ENCODE measurements at places on chromosomes 2 and 18.

DNA sequence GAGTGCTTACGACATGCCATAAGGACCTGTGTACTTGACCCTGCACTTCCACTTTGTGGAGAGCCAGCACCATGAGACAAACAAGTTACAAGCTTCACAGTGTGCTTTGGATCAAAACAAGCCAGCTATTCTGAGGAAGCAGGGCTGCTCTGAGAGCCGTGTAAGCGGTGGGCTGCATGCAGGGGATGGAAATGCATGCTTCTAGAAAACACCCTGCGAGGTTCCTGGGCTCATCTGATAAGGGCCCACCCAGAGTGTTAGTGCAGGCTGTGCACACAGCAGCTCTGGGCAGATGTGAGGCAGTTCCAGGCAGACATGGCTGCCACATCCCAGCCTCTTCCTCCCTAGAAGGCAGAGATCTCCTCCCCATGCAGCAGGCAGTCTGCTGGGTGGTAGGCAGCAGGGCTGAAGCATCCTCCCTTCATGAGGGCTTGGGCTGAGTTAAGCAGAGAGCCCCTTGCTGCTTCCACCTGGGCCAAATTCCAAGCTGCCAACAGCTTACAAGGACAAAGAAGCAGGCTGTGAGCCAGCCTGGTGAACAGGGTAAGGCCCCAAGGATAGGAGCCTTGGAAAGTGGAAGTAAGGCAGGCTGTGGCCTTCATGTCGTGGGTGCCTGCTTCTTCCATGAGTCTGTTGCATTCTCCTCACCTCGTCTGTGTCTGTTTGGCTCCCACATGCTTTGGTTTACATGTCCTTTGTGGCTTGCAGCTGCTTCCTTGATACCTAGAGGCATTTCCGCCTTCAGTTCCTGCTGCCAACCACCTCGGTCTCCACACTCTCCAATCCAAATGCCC lies 7.7 kb downstream of the PSD4 start:
- DNase-seq: no peak

DNA sequence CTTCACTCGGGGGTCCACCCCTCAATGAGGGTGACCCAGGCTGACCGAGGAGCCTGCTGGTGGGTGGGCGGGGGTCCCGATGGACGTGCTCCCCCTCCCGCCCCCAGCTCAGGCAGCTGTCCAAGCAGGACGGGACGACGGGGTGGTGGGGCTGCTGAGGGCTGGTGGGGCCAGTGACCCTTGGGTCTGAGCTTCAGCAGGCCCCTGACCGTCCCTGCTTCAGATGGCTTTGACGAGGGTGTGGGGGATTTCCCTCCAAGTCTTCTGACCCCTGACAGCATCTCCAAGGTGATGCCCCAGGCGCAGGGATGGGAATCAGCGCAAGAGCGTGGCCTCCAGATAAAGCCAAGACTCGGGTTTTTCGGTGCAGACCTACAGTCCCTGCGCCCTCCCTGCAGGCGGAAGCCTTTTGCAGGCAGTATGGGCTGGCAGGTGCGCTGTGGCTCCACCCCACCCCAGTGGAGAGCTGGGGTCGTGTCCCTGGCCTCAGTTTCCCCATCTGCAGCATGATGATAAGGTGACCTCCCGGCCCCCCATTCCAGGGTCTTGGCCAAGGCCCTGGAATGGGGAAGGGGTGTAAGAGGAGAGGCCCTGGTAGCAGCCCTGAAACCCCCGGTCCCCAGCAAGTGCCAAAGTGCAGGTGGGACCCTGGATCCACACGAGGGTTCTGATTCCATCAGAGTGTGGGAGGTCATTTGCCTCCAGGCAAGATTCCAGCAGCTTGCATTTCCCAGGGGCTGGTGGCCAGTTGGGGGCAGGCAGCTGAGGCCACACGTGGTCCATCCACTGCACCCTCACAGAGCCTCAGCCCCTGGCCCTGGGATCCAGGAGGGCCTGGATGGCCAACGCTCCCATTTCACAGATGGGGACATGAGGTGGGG lies 8.7 kb downstream of the CROCC2 start:
- no peak for DNase-seq

DNA sequence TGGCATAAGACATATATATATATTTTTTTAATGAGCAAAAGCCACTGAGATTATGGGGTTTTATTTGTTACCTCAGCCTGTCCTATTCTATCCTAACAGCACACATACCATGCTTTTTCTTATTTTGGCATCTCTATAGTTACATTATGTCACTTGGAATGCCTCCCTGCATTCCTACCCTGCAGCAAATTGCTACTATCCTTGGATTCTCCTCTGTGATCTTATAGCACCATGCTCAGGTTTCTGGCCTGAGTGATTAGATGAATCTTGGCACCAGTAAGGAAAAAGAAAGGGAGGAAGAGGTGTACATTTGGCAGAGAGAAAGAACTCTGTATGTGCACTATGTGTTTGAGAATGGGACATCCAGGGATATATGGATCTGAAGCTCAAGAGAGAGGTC lies 86.3 kb upstream of the PELI1 start:
- no peak for DNase-seq

GRCh38 chr2:138658187-138658894 lies 121.8 kb downstream of the NXPH2 start:
- no peak for DNase-seq

- DNase-seq: no peak
These were observed 60.5 kb downstream of the HK2 start for GRCh38 chr2:74894272-74894981.

- DNase-seq: no peak
These were observed 108.1 kb downstream of the LYPD6 start for GRCh38 chr2:149438330-149438960.

- no peak for DNase-seq
These were observed 176.1 kb upstream of the KLF7 start for GRCh38 chr2:207341804-207342203.

DNA sequence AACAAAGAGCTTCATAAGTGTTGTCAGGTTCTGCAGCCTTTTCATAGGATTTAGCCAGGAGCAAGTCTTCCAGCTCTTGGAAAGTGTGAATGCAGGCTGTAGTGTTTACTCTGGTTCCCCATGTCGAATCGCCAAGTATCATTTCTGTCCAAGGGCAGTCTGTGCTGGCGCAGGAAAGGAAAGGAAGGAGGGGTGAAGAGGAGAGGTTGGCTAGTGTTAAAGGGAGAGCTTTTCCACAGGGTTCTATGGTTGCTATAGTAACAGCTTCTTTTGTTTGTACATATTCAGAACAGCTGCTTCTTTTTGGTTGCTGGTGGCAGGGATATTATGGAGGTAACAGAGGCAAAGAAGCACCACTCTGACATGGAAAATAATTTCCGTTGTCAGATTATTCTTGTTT lies 69.9 kb downstream of the KCNH7 start:
- no peak for DNase-seq

- no peak for DNase-seq
These were observed 6.9 kb downstream of the ACTR3 start for GRCh38 chr2:113896791-113897190.

GRCh38 chr2:128498086-128498485 lies 179.4 kb upstream of the HS6ST1 start:
- no peak for DNase-seq

DNA sequence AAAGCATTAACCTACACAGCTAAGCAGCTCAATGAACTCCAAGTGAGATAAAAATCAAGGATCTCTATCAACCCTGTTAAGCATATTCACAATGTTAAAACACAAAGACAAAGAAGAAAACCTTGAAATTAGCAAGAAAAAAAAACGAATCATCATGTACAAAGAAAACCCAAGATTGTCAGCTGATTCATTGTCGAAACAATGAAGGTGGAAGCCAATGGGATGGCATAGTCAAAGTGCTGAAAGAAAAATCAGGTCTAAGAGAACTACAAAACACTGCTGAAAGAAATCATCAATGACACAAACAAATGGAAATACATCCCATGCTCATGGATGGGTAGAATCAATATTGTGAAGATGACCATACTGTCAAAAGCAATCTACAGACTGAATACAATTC lies 32.5 kb downstream of the NMS start:
- DNase-seq: no peak

- DNase-seq: no peak
These were observed 11.0 kb upstream of the TXNDC2 start for GRCh38 chr18:9874728-9875127.

DNA sequence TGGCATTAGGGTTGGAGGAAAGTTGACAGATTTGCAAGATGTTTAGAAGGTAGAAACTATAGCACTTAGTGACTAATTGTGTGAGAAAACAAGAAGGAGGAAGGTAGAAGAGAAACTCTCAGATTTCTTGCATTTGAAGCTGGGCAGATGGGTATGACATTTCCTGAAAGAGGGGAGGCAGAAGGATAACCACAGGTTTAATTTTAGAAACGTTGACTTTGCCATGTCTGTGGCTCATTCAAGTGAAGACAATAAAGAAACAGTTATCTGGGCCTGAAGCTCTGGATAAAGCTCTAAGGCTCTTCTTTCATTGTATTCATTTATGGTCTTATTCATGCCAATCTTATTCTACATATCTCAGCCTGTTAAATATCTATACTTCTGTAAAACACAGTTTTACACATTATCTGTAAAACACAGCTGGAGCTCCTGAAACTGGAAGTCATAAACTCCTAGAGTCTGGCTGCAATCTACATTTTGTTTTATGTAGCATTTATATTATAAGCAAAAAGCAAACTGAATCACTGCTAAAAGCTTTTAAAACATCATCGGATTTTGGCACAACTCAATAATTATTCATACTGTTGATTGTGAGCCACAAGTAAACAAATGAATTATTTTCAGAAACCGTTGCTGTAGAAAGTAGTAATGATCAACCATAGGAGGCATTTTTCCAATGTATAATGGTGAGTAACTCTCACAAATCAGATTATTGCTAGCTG lies 138.5 kb downstream of the RIT2 start:
- no peak for DNase-seq

DNA sequence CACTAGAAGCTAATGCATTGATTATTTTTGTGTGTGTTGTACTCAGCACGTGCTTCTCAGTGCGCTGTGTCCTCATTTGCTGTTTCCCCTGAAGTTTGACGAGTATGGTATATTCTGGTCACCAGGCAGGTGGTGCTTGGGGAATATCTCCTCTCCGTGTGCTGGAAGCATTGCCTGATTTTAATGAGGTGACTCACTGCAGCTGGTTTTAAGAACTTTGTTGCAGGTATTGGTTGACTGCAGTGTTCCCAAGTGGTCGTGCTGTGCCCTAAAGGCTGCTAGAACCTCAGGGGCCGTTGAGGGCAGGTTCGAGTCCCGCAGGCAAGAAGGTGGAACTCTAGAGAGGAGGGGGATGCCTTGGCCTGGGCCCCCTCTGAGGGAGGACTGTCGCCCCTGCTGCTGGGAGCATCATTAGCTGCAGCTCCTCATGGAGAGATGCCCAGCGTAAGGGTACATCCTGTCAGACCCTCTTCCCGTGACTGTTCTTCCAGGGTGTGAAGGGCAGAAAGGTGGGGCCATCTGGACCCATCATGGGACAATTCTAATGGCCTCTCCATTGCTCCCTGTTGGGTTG lies 82.6 kb downstream of the AGAP1 start:
- DNase-seq: no peak

DNA sequence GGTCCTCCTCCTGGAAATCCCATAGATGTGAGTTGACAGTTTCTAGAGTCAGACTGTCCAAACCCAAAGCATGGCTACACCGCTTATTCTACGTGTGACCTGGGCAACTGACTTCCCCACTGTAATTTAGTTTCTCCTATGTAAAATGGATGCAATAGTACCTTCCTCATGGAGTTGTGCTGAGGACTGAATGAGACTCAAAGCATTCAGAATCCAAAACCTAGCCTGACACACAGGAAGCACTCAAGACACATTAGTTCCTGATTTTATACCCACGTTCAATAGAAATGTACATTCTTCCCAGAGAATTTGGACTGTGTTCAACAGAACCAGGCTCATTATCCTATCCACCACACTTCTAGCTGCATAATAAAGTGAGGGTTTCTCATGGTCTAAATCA lies 88.8 kb downstream of the STK39 start:
- no peak for DNase-seq

- DNase-seq: no peak
These were observed 103.5 kb downstream of the NOL4 start for GRCh38 chr18:34121200-34121721.

DNA sequence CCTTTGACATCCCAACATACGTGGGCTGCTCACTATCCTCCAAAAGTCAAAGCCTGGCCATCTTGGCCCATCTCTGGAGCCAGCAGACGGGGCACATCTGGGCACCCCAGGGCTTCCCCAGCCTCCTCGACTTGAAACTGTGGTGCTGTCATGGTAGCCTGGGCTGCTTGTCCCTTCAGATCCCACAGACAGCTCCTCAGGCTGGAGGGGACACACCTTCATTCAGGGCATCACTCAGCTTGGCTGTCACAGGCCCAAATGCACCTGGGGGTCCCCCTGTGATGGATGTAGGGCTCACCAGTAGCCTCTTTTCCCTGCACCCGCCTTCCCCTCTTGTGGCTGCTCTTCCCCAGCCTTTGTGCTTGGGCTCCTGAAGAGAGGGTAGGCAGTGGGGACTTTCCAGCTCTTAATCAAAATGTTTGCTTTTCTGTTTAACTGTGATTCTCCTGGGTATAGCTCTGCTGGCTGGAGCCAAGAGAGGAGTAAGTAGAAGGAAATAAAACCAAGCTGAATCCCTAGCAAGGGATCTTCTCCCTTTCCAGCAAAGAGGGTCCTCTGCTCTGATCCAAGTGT lies 92.3 kb downstream of the GYPC start:
- no peak for DNase-seq

DNA sequence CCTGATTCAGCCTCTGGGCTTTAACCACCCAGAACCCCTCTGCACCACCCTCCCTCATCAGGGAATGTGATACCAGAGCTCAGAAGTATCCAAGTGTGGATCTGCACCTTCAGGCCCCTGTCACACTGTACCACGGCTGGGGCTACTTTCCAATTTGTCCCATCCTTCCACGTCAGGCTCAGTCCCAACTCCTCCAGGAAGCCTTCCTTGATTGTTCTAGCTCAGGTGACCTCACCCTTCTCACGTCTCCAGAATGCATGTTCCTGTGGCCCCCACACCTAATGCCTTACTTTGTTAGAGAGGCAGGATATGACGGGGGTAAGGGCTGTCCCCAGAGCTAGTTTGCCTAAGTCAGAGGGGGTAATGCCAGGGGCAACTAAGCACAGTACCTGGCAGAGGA lies 134.3 kb downstream of the TFCP2L1 start:
- DNase-seq: no peak

GRCh38 chr18:74213429-74213828 lies 65.1 kb downstream of the TIMM21 start:
- no peak for DNase-seq

- no peak for DNase-seq
These were observed 168.7 kb downstream of the TMEM247 start for GRCh38 chr2:46647766-46648742.

- no peak for DNase-seq
These were observed 163.6 kb upstream of the ZNF516 start for GRCh38 chr18:76658627-76659026.

GRCh38 chr2:183605440-183605839 lies 481.2 kb downstream of the NUP35 start:
- no peak for DNase-seq

DNA sequence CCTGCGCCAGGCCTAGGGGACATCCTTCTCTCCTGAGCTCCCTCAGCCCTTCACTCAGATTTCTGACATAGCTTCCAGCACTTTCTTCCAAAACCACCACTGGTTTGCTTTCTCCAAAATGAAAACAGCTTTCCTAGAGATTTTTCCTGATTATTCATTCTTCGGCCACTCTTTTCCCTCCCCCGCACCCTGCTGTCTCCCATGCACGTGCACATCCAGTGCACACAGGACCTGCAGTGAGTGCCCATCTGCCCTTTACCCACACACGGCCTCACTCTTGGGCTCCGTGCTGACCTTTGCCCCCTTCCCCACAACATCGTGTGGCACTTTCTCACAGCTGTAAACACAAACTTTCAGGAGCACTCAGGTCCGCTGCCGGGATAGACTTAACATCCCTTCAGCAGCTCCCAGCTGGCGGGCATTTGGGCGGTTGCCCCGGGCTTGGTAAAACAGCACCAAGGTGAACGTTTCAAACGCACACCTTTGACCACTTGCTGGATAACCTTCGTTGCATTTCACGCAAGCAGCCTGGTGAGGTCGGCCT lies 25.8 kb downstream of the KIF1A start:
- DNase-seq: no peak
